Omental fat pad (tissue), 4 donors: ENCODE measurements at places on chromosomes 5 and 9.

DNA sequence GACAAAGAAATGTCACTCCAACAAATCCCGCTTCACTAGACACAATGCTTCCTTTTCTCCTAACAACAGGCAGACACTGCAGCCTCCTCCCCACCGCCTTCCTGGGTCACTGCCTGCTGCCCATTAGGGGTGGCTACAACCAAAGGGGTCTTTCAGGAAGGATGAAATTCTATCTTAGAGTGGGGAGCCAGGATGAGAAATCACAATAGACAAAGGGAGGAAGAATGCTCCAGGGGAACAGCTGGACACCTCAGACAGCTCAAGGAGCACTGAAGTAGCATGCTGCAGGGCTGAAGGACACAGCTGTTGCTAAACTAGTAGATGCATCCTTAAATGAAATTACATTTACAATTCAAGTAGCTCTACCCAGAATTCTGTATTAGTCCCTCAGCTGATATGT, 54.2 kb downstream of the PRELID2 start:
- DNase-seq, result no peak

- no peak for DNase-seq
Measured at GRCh38 chr5:143890487-143890886, 78.5 kb downstream of the HMHB1 start.

GRCh38 chr9:126623667-126624478, 10.1 kb downstream of the LMX1B start:
- DNase-seq, result no peak

- DNase-seq, result no peak
Measured at GRCh38 chr5:135821061-135821801, 13.2 kb upstream of the SLC25A48 start.

- no peak for DNase-seq
Measured at GRCh38 chr5:118033686-118034338, 954.5 kb downstream of the DTWD2 start.
